ENCODE measurements at places on chromosomes 7 and 10. TPM values are rescaled to one million over a fixed set of nuclear protein-coding genes. Genes with fewer than 3 reads are reported as not detected.

Gene SPDYE11
- not detected for total RNA-seq

Gene HSPB1
- 80.4 TPM for total RNA-seq

Gene VWA2
- total RNA-seq = not detected

Gene SEMA3E
- total RNA-seq = 1.0 TPM

Gene MYL10
- 8.4 TPM for total RNA-seq

Gene ASB15
- 2.6 TPM for total RNA-seq

Gene ADAM8
- total RNA-seq = 2.6 TPM

Gene PRR15
- total RNA-seq = not detected

Gene SPDYE2
- not detected for total RNA-seq

Gene ERCC6
- 24.0 TPM for total RNA-seq

Gene PRSS37
- not detected for total RNA-seq

Gene LIPJ
- 0.52 TPM for total RNA-seq

Gene TMEM139
- total RNA-seq = 1.0 TPM

Gene ATOH7
- not detected for total RNA-seq

Gene DEPP1
- 12.5 TPM for total RNA-seq

Gene PIP
- not detected for total RNA-seq

Gene HYAL4
- total RNA-seq = under 0.01 TPM

Gene NPFFR1
- total RNA-seq = under 0.01 TPM

Gene CBX3
- total RNA-seq = 48.0 TPM

Gene GSTO2
- not detected for total RNA-seq

Gene H2BK1
- not detected for total RNA-seq

Gene TMEM196
- 0.52 TPM for total RNA-seq

Gene TAS2R3
- total RNA-seq = 3.7 TPM

Gene ASB4
- total RNA-seq = 24.0 TPM

Gene IFIT1
- total RNA-seq = 34.4 TPM

Gene HOGA1
- 1.6 TPM for total RNA-seq

Gene PON1
- not detected for total RNA-seq

Gene NEUROG3
- total RNA-seq = not detected

Gene SUN3
- not detected for total RNA-seq

Gene HECW1
- total RNA-seq = not detected

Gene DPP6
- 4.2 TPM for total RNA-seq

Gene ZNF777
- total RNA-seq = 2.1 TPM

Gene VIPR2
- total RNA-seq = 6.3 TPM

Gene CTNNA3
- 24.0 TPM for total RNA-seq
